ENCODE measurements at places on chromosomes 7 and 10.

DNA sequence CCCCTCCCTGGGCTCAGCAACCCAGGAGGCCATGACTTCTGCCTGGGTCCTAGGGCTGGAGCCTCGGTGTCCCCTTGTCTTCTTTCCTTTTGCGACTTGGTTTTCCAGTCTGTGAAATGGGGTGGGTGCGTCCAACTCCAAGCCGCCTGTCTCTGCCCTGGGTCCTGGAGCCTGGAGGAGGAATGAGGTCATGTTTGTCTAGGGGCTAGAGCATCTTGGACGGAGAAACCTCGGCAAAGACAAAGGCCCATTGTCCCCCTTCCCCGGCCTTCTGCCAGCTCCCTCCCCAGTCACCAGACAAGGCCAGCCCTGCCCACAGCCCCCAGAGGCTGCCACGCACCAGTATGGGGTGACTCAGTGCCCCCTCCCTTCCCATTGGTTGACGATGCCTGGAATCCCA lies 39.8 kb upstream of the ELN start:
- DNase-seq: no peak

GRCh38 chr10:131002031-131002861 lies 309.3 kb downstream of the TCERG1L start:
- DNase-seq: no peak

DNA sequence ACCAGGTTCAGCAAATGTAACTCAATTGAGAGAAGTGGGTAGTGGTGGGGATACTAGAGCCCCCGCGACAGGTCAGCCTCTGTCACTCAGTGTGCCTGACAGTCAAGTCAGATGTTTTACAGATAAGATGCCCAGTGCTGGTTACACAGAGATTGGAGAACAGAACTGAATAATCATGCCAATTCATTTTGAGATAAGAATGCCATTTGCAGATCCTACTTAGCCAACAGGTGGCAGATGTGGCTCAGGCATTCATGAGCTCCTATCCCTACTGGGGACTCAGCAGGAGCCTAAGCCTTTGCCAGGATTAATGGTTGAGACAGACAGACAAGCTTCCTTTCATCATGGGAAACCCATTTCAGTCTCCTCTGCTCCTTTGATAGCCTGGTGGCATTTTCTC lies 137.8 kb downstream of the MAPK8 start:
- peak; percentile 52 for DNase-seq

DNA sequence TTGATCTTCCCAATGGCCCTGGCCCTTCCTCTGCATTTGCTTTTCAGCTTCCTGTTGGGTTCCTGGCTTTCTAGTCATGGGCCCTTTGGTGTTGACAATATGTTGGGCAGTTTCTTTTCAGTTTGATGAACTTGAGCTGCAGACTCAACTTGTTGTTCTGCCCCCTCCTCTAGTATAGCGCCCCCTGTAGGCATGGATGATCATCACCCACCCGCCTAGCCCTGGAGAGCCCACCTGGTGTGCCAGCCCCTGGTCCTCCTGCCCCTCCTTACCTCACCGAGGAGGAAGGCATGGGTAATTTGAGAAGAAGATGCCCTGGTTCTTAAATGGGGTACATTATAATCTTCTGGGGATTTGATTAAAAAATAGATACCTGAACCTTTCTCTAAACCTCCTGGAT lies 271.2 kb downstream of the SNX10 start:
- DNase-seq: no peak

- no peak for DNase-seq
These were observed 259.7 kb downstream of the EXOC4 start for GRCh38 chr7:133512560-133512959.

- no peak for DNase-seq
These were observed 9.5 kb upstream of the HACD1 start for GRCh38 chr10:17626656-17627055.

DNA sequence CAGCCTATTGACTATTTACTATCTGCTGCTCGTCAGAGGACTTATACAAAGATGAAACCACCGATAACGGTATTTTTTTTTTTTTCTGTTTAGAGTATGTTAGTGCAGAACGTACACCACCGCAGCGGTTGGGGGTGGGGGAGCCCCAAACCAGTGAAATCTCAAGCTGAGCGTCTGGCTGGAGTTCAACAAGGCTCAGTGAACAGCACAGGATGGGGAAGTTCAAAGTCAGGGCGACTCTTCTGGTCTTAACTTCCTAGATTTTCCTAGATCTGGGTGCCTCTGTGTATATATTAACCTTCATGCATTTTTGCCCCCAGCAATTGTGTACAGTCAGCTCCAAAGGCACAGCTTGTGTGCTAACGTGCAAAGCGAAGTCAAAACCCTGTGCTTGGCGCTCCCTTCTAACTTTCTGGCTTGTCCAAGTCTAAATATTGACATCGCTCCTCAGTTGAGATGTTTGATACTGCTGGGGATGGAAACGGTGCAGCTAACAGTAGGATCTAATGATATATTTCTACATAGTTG lies 1.1 kb downstream of the RHOBTB1 start:
- no peak for DNase-seq

DNA sequence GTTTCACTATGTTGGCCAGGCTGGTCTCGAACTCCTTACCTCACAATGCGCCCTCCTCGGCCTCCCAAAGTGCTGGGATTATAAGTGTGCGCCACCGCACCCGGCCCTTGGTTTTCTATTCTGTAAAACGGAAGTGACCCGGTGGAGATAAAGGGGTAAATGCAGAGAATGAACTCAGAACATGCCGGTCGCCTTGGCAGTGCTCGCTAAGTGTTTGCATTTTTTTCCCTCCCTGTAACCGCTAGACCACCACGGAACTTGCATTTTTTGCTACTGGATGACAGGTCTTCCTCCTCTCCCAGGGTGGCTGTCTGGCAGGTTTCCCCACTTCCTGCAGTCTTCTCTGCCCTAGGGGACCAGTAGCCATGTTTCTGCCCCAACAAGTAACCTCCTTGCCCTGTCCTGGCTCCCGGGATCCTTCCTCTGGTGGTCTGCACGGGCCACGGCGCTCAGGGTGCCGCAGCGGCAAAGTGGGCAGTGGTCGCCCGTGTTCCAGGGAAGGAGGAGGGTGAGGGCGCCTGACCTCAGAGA lies 18.8 kb upstream of the GNA12 start:
- DNase-seq: no peak

GRCh38 chr10:26721561-26721960 lies 24.1 kb downstream of the PDSS1 start:
- DNase-seq: no peak

- DNase-seq: no peak
These were observed 12.8 kb upstream of the LRRC4 start for GRCh38 chr7:128044064-128044463.

DNA sequence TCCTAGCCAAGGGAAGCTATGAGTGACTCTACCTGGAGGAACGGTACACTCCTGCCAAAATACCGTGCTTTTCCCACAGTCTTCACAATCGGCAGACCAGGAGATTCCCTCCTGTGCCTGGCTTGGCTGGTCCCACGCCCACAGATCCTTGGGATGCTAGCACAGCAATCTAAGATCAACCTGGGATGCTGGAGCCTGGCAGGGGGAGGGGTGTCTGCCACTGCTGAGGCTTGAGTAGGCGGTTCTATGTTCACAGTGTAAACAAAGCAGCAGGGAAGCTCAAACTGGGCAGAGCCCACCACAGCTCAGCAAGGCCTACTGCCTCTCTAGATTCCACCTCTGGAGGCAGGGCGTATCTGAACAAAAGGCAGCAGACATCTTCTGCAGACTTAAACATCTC lies 295.3 kb downstream of the ELMO1 start:
- no peak for DNase-seq

- no peak for DNase-seq
These were observed 65.7 kb upstream of the FZD8 start for GRCh38 chr10:35707642-35708425.

- no peak for DNase-seq
These were observed 18.7 kb upstream of the FOXK1 start for GRCh38 chr7:4663239-4664018.

- no peak for DNase-seq
These were observed 3.9 kb upstream of the MIOS start for GRCh38 chr7:7562736-7563135.

DNA sequence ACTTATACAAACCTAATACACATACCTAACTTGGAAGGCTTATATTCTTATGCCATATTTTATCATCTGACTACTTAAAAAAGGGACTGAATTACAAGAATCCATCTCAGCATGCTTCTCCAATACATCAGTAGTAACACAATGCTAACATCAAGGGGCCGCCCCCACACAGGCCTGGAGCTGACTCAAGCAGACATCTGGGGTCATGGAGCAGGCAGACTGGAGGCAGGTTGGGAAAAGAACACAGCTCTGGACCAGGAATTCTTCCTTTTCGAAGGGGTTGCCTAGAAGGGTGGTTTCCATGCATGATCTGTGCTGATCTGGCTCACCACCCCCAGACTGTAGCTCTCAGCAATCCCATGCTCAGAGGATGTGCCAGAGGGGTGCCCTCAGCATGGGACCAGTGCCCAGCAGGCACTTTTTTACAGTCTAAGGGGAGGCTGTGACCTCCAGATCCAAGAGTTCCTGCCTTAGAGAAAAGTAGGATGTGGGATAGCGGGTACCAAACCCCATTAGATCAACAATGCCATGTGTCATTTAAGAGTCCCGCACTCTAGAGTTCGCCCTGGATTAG lies 26.1 kb upstream of the DUSP5 start:
- no peak for DNase-seq

DNA sequence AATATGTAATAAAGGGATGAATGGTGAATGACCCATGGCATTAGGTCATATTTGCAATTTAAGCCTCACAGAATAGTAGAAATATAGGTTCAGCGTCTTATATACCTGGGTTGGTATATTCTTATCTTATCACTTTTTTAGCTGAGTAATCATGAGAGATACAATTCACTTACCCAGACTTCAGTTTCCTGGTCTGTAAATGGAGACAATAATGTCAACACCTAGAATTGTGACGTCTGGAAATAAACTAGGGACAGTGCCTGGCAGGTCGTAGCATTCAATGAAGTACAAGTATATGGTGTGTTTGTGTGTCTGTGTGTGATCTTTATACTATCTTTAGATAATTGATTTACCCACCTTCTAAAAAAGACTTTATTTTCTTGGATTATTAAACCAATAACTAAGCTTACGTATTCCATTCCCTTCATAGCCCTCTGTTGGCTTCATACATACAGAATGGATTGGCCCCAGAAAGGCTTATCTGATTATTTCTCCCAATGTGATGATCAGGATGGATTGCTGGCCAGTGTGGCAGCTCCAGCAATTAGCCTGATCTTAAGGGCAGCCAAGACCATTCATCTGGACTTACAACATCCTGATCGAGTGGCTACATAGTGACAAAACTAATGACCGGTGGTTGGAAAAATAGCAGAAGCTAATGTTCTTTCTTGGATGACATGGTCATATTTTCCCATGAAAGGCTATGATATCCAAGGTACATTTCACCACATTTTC lies 121.2 kb upstream of the NPVF start:
- DNase-seq: no peak

Measured in LNCaP clone FGC (cell line).